Esophagus mucosa (tissue), 1 donor: ENCODE measurements at places on chromosomes 12 and 14.

GRCh38 chr12:69886715-69887114 lies 61.7 kb downstream of the MYRFL start:
- ATAC-seq, result no peak

DNA sequence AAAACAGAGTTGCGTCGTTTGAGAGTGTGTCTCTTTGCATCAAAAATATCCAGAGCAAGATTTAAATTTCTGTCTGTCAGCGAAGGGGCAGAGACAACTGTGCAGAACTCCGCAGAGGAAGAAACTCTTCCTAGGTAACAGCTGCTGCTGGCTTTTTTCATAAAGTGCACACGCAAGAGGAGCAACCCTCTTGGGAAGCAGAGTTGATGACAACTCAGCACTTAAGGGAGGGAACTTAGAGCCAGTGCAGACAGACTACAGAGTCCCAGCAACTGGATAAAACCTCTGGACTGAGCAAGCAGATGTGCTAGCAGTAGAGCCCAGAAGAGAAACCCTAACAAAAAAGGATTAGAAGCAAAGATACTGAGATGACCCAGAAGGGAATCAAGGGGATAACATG lies 337.1 kb downstream of the PCNX1 start:
- no peak for ATAC-seq

- ATAC-seq, result no peak
Observed at GRCh38 chr12:31890295-31891285, 68.6 kb upstream of the RESF1 start.

GRCh38 chr12:102114212-102114611 lies 5.7 kb downstream of the NUP37 start:
- peak; percentile 45 for ATAC-seq

- peak; percentile 39 for ATAC-seq
Observed at GRCh38 chr12:26369588-26369987, 174.2 kb downstream of the SSPN start.

- ATAC-seq, result peak; percentile 49
Observed at GRCh38 chr14:76953311-76953945, 75.1 kb downstream of the IRF2BPL start.

GRCh38 chr12:107469011-107469410 lies 216.6 kb upstream of the PWP1 start:
- no peak for ATAC-seq

GRCh38 chr12:120118321-120119061 lies 1.9 kb upstream of the RAB35 start:
- peak; percentile 2 for ATAC-seq

DNA sequence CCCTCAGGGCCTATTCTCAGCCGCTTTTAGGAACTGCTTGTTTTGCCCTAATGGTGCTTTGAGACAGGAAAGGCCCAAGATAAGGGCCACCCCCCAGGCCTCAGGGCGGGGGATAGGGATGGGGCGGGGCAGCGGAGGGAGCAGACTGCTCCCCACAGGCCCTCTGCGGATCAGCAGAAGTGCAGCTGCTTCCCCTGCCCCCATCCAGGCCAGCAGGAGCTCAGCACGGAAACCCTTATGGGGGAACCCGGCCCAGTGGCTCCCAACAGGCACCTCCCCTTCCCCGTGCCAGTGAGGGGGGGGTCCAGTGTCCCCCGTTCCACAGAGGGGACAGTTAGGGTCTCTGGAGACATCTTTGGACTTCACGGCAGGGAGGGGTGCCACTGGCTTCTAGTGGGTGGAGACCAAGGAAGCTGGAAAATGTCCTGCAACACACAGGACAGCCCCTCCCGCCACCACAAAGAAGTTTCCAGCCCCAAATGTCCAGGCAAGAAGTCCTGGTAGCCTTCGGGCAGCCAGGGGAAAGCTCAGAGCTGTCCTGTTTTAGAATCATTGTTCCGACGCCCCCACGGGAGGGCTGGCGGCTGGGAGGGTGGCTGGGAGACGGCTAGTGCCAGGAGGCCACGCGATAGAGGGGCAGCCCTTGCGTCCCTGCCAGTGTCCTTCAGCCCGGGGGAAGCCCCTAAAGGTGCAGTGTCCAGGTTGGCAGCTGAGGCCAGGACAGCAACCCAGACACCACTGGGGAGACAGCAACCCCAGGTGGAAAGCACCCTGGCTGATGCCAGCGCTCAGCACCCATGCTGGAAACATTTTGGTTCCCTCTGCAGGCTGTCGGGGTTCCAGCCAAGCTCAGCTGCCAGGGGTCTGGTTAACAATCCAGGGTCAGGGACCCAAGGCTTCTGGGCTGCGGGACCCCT lies 10.4 kb upstream of the GPR132 start:
- peak; percentile 40 for ATAC-seq

GRCh38 chr12:51661836-51662235 lies 70.8 kb downstream of the SCN8A start:
- no peak for ATAC-seq

DNA sequence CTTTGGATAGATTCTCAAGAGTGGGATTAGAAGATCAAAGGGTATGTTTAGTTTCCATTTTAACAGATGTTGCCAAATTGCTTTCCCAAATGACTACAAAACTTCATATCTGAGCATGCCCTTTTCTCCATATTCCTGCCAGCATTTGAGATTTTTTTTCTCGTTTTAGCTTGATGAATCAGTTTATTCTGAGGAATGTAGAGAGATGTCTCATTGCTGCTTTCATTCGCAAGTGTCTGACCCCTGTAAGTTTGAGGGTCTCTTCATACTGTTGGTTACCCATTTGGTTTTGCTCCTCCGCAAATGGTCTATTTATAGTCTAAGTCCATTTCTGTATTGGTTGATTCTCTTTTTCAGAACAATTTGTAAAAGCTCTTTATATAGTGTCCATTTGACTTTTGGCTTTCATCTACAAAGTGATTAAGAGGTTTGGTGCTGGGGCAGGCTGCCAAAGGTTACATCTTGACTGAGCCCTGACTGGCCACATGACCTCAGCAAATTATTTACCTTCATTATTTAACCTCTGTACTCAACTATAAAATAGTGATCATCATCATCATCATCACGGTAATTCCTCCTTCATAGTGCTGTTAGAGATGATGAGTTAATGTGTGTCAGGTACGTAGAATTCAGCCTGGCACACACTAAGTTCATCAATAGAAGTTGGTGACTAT lies 33.6 kb downstream of the HCAR2 start:
- ATAC-seq, result no peak

DNA sequence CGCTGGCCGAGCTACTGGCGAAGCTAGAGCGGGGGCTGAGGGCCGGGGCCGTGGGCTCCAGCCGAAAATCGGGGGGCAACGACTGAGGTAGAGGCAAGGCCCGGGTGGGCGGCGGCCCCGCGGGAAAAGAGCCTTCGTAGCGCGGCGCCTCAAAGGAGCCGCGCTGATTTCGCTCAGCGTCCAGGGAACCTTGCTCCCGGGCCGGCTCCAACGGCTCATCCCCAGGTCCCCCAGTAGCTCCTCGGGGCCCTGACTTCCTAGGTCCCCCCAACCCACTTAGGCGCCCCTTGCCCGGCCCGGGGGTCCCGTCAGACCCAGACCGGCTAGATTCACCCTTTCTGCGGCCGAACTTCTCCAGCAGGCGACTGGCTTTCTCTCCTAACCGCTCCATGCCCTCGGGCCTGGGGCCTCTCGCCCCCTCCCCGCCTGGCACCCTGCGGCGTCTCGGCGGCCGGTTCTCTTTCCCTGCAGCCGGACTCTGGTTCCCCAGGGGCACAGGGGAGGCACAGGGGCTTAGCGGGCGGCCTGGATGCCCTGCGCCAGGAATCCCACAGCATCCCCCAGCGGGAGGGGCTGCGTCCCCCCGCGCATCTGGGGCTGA lies 375 bp downstream of the AJUBA start:
- ATAC-seq, result no peak

GRCh38 chr12:42235426-42235825 lies 2.6 kb downstream of the YAF2 start:
- ATAC-seq, result no peak

- no peak for ATAC-seq
Observed at GRCh38 chr12:2238111-2238510, 185.3 kb downstream of the CACNA1C start.

- no peak for ATAC-seq
Observed at GRCh38 chr12:16175840-16176239, 101.6 kb downstream of the SLC15A5 start.

- ATAC-seq, result no peak
Observed at GRCh38 chr14:105842105-105842504, 315.7 kb downstream of the TMEM121 start.

- ATAC-seq, result peak; percentile 98
Observed at GRCh38 chr12:26523708-26524150, 309.3 kb downstream of the ITPR2 start.

- no peak for ATAC-seq
Observed at GRCh38 chr12:47110718-47111391, 31.1 kb upstream of the AMIGO2 start.

DNA sequence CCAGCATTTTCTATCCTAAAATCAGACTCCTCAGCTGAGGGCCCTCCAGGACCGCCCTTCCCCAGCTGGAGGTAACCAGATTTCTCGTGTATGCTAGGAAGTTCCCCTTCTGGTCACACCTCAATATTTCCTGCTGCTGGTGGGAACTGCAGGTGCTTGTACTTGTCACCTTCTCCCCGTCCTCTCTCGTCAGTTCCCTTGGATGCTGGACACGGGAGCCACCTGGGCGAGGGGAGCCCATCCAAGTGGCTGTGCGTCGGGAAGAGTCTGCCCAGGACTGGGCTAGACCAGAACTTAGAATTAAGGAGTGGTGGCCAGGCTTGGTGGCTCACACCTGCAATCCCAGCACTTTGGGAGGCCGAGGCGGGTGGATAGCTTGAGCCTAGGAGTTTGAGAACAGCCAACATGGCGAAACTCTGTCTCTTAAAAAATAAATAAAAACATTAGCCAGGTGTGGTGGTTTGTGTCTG lies 23.2 kb upstream of the KIF26A start:
- ATAC-seq, result no peak

DNA sequence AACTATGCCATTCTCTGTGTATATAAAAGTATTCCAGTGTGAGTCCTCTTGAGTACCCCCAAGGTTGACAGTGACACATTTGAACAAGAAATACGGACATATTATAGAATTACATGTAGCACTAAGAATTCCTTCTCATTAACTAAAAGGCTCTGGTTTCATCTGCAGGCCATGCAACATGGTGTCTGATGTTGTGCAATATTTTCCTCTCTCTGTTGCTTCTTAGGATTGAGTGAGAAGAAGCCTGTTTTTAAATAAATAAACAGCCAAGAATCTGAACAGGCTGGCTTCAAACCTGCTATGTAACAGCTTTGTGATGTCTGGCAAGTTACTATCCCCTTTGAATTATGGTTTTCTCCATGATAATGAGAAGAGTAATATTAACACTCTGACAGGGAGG lies 22.2 kb upstream of the CCER1 start:
- no peak for ATAC-seq

GRCh38 chr14:76769636-76770292 lies 8.5 kb downstream of the VASH1 start:
- no peak for ATAC-seq

DNA sequence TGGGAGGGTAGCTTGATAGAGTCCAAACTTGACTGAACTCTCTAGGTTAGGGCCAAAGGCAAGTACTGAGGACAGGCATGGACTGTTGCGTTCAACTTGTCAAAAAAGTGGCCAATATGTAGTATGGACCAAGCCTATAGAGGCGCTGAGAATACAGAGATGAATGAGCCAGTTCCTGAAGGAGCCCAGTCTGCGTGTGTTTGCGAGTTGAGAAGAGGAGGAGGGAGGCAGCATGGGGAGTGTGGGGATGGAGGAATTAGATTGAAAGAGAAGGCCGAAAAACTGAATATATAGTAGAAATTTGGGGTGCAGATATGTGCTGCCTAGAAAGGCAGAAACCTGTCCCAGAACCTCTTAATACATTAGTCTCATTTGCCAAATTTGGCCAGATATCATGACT lies 412.4 kb downstream of the PCNX1 start:
- peak; percentile 3 for ATAC-seq

DNA sequence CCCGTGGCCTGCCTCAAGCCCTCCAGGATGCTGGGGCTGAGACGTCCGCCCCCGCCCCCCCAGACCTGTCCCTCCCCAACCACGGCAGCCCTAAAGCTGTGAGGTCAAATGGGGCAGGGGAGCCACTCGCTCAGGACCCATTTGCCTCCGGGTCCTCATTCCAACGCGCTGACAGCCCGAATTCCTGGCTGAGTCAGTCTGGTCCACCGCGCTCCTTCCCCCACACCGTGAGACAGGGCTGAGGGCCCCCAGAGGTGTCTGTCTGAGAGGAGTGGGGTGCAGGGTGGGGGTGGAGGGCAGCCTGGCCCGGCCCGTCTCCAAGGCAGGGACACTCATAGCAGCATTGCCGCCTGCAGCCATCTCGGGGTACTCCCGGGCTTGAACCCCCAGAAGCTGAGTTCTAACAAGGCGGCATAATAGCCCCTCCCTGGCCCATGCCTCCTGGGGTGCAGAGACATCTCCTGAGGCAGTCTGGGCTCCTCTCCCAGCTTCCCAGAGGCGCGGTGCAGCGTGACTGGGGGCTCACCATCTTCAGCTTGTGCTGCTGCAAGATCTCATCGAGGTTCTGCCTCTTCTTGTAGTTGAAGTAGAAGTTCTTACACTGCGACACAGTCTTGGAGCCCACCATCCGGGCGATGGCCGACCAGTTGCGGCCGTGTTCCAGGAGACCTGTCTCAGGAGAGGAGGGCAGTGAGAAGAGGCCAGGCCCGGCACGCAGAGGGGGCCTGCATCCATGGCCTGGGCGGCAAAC lies 90.5 kb downstream of the RFLNA start:
- ATAC-seq, result no peak

DNA sequence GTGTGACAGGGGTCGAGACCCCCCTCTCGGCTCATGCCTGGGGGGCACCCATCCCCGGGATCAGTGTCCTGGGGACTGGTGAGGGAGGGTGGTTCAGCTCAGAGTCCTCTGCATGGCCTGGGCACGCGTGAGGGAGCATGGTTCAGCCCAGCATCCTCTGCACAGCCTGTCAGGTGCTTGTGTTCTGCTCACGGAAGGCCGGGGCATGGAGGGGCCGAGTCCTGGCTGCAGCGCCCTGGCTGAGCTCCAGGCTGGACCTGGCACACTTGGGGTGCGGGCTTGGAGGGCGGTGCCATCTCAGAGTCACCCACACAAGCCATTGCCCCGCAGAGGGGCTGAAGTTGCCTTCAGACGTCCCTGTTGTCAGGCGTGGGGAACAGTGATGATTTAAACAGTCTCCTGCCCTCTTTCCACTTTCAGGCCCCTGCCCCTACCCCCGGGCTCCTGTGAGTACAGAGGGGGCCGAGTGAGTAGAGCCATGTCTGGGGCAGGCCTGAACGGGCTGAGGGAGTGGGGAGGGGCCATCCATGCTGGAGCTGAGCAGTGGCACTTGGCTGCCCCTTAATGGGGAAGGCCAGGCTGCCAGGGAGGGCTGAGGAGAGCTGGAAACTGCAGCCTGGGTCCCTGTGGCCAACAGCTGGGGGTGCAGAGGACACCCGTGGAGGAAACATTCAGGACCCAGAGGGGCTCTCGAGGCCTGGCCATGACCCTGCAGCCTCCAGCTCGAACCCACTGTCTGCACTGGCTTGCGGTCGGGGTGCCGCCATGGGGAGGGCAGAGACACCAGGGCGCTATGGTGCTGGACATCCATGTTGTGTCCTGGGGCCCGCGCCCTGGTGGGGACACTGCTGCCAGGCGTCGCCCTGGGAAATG lies 22.5 kb downstream of the FBRSL1 start:
- ATAC-seq, result no peak

- peak; percentile 33 for ATAC-seq
Observed at GRCh38 chr12:110102255-110102654, 21.9 kb upstream of the IFT81 start.

GRCh38 chr12:115155665-115156645 lies 472.0 kb upstream of the TBX3 start:
- no peak for ATAC-seq

- no peak for ATAC-seq
Observed at GRCh38 chr14:29800961-29801360, 126.7 kb downstream of the PRKD1 start.

- peak; percentile 62 for ATAC-seq
Observed at GRCh38 chr14:63891148-63891975, 38.6 kb downstream of the SYNE2 start.
